Activated CD8-positive, alpha-beta T cell treated with anti-CD3 and anti-CD28 coated beads, Interleukin-2, amount 10 ng/mL, durations not matched to agents 7 days and 5 days (primary cell): ENCODE measurements at places on chromosomes 16 and 17.

GRCh38 chr16:50457423-50457822, 88.6 kb upstream of the BRD7 start:
- peaks cover 8% of the 10 kb centered on the region for H3K4me1 ChIP-seq
- no peak overlapping the region for H3K27ac ChIP-seq
- no peaks in the 10 kb centered on the region for H3K36me3 ChIP-seq
- no peak overlapping the region for H3K4me3 ChIP-seq

- peak overlapping the region; percentile 90 for H3K27ac ChIP-seq
- no peaks in the 10 kb centered on the region for H3K36me3 ChIP-seq
- DNase-seq, result peak; percentile 48
- peaks cover 57% of the 10 kb centered on the region for H3K4me1 ChIP-seq
These were observed 52.8 kb upstream of the TOB1 start for GRCh38 chr17:50918933-50919296.

- no peaks in the 10 kb centered on the region for H3K27me3 ChIP-seq
- H3K4me1 ChIP-seq, result peaks cover 41% of the 10 kb centered on the region
- H3K36me3 ChIP-seq, result peaks cover 11% of the 10 kb centered on the region
- H3K27ac ChIP-seq, result peak overlapping the region; percentile 95
- peak overlapping the region; percentile 89 for H3K4me3 ChIP-seq
- DNase-seq, result no peak
These were observed 28.8 kb upstream of the ST6GALNAC1 start for GRCh38 chr17:76672270-76672851.

- H3K27me3 ChIP-seq, result no peaks in the 10 kb centered on the region
- H3K36me3 ChIP-seq, result peaks cover 40% of the 10 kb centered on the region
- no peak overlapping the region for H3K27ac ChIP-seq
These were observed 24.4 kb downstream of the MIS12 start for GRCh38 chr17:5510771-5511170.

GRCh38 chr17:33451221-33451620, 158.1 kb upstream of the ASIC2 start:
- no peaks in the 10 kb centered on the region for H3K36me3 ChIP-seq
- no peak for DNase-seq
- H3K27me3 ChIP-seq, result no peaks in the 10 kb centered on the region
- H3K4me1 ChIP-seq, result no peaks in the 10 kb centered on the region
- no peak overlapping the region for H3K4me3 ChIP-seq

GRCh38 chr17:50683434-50684287, 24.1 kb downstream of the ANKRD40 start:
- peaks cover 6% of the 10 kb centered on the region for H3K4me1 ChIP-seq
- no peaks in the 10 kb centered on the region for H3K36me3 ChIP-seq
- H3K4me3 ChIP-seq, result no peak overlapping the region
- H3K27me3 ChIP-seq, result peaks cover 27% of the 10 kb centered on the region

DNA sequence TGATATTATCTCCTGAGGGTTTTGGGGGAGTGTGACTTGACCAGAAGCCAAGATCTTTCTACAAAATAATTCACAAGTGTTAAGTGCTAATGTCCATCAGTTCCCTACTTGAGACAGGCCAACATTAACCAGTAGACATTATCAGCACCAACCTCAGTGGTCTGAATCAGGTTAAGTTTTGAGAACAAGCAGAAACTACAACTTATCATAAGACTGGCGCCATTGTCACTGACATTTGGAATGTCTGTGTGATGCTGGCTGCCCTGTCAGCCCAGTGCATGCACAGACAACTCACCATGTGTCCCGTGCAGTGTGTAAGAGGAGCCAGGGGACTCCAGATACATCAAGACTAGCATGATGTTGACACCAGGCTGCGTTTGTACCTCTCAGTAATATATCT, 76.8 kb downstream of the CCDC182 start:
- H3K4me1 ChIP-seq, result peaks cover 65% of the 10 kb centered on the region
- no peak overlapping the region for H3K27ac ChIP-seq
- H3K36me3 ChIP-seq, result peaks cover 29% of the 10 kb centered on the region
- H3K4me3 ChIP-seq, result no peak overlapping the region
- no peaks in the 10 kb centered on the region for H3K27me3 ChIP-seq
- DNase-seq, result no peak

DNA sequence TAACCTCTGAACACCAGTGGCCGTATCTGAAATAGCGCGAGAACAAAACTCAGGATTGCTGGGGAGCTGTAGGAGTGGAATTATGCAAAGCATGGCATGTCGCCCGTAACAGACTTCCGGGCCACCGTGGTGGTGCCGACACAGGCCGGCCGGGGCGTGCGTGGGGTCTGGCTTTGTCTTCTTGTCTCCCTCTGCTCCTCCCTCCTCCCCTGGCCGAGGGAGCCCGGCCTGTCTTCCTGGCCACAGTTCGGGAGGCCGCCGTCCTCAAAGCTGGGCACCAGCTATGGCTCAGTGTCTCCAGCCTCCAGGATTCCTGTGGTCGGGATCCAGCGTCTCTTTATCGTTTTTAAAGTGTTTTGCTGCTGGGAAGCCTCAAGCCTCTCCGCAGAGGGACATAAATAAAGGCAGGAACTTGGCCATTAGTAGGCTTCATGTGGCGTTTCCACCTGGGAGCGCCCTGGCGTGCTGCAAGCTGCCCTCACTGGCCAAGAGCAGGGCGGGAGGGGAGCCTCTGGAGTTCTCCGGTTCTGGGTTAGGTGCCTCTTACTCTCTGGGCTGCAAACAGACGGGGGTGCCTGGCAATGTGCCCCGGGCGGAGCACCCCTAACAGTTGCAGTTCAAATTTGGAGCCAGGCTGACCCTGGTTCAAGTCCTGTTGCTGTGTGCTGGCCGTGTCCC, 22.0 kb upstream of the NPTX1 start:
- no peak overlapping the region for H3K27ac ChIP-seq
- no peaks in the 10 kb centered on the region for H3K36me3 ChIP-seq
- H3K4me1 ChIP-seq, result peaks cover 10% of the 10 kb centered on the region
- no peak for DNase-seq

DNA sequence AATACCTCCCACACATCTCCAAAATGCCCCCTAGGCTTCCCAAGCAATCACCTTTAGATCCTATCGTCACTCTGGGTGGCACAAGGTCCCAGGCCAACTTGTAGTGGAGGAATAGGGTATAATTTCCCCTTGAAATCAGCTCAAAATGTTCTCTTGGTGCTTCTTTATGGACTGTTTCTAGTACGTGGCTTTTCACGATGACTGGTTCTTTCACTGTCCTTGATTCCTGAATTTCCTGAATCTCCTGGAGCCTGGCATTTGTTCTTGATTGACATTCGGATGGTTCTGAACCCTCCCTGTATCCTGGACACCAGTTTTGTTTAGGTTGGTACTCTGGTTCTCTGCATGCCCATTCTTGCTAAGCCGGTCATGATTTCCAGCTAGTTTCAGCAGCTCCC, 6.9 kb upstream of the VPS53 start:
- no peak overlapping the region for H3K4me3 ChIP-seq
- H3K36me3 ChIP-seq, result no peaks in the 10 kb centered on the region
- DNase-seq, result no peak
- no peaks in the 10 kb centered on the region for H3K4me1 ChIP-seq

DNA sequence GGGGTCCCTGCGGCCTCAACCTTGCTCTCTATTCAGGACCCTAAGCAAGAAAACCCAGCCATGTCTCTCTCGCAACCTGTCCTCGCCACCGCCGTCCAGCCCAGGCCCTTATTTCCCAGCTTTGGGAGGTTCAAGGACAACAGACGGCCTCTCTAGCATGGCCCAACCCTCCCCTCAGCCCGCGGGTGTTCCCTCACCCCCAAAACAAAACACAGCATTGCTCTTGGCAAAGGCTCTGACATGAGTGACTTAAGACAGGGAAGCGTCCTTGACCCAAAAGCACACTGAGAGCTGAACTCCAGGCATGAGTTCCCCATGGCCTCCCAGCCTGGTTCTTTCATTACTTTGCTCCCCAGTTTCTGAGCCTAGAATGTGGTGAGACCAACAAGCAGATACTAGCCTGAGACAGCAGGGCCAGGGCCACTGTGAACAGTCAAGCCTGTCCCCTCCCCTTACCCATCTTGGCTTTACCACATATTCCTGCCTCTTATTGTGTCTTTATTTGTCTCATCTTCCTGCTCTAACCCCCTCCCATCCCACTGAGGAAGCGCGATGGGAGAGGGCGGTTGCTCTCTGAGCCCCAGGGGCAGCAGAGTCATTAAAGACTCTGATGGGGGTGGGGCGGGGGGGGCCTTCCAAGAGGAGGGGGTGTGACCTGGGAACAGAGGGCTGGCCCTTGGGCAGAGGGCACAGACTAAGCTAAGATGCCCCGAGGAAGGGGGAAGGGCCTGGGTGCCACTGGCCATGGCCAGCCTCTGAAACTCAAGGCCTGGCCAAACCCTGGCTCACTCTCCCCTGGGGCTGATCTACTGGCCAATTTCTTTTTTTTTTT, 11.8 kb downstream of the SREBF1 start:
- H3K27me3 ChIP-seq, result no peaks in the 10 kb centered on the region
- peak overlapping the region; percentile 78 for H3K4me3 ChIP-seq
- H3K36me3 ChIP-seq, result peaks cover 49% of the 10 kb centered on the region
- H3K4me1 ChIP-seq, result peaks cover 88% of the 10 kb centered on the region
- H3K27ac ChIP-seq, result peak overlapping the region; percentile 91

GRCh38 chr17:41307647-41308046, 1.5 kb downstream of the KRTAP16-1 start:
- peak overlapping the region; percentile 90 for H3K27ac ChIP-seq
- H3K27me3 ChIP-seq, result no peaks in the 10 kb centered on the region
- H3K4me1 ChIP-seq, result peaks cover 42% of the 10 kb centered on the region
- H3K4me3 ChIP-seq, result no peak overlapping the region

DNA sequence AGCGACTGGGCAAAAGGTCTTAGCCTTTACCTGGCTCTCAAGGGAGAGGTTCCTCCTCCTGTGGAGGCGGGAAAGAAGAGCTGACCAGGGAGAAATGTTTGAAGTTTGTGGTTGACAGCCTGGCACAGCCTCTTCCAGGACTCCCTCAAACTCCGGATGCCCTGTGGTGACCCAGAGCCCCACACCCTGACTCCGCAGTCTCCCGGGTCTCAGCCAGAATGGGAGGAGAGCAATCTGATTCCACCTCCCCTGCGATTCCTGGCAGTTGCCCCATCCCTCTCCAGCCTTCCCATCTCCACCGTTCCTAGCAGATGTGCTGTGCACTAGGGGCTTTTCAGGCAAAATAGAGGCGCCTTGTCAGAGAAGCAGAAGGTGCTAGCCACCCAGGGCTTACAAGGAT, 5.5 kb upstream of the DNAI2 start:
- no peak overlapping the region for H3K27ac ChIP-seq
- no peaks in the 10 kb centered on the region for H3K36me3 ChIP-seq
- no peak for DNase-seq
- peaks cover 4% of the 10 kb centered on the region for H3K4me1 ChIP-seq

DNA sequence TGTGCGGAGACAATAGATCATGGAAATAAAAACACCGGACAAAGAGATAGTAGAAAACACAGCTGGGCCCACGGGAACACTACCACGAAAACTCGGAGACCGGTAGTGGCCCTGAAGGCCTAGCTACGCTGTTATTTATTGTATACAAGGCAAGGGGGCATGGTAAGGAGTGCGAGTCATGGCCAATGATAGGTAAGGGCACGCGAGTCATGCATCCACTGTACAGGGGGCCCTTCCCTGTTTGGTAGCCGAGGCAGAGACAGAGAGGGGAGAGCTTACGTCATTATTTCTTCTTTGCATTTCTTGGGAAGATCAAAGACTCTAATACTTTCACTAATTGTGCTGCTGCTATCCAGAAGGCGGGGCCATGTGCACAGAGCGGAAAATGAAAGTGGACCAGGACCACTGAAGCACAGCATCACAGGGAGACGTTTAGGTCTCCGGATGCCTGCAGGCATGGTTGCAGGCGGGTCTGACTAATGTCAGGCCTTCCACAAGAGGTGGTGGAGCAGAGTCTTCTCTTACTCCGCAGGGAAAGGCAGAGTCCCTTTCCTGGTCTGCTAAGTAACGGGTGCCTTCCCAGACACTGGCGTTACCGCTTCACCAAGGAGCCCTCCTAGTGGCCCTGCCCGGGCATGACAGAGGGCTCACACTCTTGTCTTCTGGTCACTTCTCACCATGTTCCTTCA, 74.4 kb upstream of the ARL4D start:
- no peak for DNase-seq
- no peaks in the 10 kb centered on the region for H3K4me1 ChIP-seq
- H3K4me3 ChIP-seq, result no peak overlapping the region
- H3K27me3 ChIP-seq, result peaks cover 23% of the 10 kb centered on the region
- peaks cover 4% of the 10 kb centered on the region for H3K36me3 ChIP-seq

- DNase-seq, result no peak
- H3K36me3 ChIP-seq, result no peaks in the 10 kb centered on the region
- no peaks in the 10 kb centered on the region for H3K4me1 ChIP-seq
- no peak overlapping the region for H3K27ac ChIP-seq
- peaks cover 4% of the 10 kb centered on the region for H3K27me3 ChIP-seq
These were observed 52.9 kb upstream of the MAF start for GRCh38 chr16:79653373-79653891.

DNA sequence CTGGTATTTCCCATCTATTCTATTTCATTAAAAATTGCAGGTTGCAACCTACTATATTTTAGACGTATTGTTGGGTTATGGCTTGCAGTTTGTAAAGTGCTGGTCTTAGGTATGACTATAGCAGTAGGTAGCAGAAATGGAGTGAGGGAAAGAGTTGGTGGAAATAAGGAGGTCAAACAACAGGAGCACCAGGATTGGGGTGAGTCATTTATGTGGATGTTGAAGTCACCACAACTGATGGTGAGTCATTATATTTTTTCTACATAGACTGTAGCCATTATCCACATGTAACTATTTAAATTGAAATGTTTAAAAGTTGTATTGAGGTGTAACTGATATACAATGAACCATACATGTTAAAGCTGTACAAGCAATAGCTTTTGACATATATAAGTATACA, 25.0 kb upstream of the HS3ST3A1 start:
- no peak overlapping the region for H3K4me3 ChIP-seq
- no peak overlapping the region for H3K27ac ChIP-seq
- H3K27me3 ChIP-seq, result peaks cover 9% of the 10 kb centered on the region
- H3K4me1 ChIP-seq, result no peaks in the 10 kb centered on the region
- DNase-seq, result no peak

- peaks cover 18% of the 10 kb centered on the region for H3K4me1 ChIP-seq
- no peak for DNase-seq
- peak overlapping the region; percentile 62 for H3K4me3 ChIP-seq
- H3K36me3 ChIP-seq, result no peaks in the 10 kb centered on the region
These were observed 1.5 kb downstream of the CPNE2 start for GRCh38 chr16:57093666-57094564.

- H3K27me3 ChIP-seq, result peaks cover 31% of the 10 kb centered on the region
- no peak within 1 kb of the TSS for H3K27ac ChIP-seq
- H3K4me3 ChIP-seq, result peak within 1 kb of the TSS; percentile 69
- peaks cover 16% of the 10 kb centered on the region for H3K4me1 ChIP-seq
- DNase-seq, result peak; percentile 90
These were observed at the start of gene NXN for GRCh38 chr17:979539-980405. NXN (minus strand) TSS chr17:979776.

- no peaks in the 10 kb centered on the region for H3K36me3 ChIP-seq
- no peaks in the 10 kb centered on the region for H3K27me3 ChIP-seq
- H3K4me1 ChIP-seq, result peaks cover 2% of the 10 kb centered on the region
- no peak overlapping the region for H3K27ac ChIP-seq
- H3K4me3 ChIP-seq, result no peak overlapping the region
These were observed 27.5 kb downstream of the AXIN2 start for GRCh38 chr17:65533852-65534457.

- no peaks in the 10 kb centered on the region for H3K27me3 ChIP-seq
- H3K36me3 ChIP-seq, result peaks cover 11% of the 10 kb centered on the region
- peaks cover 21% of the 10 kb centered on the region for H3K4me1 ChIP-seq
- DNase-seq, result no peak
- H3K27ac ChIP-seq, result no peak overlapping the region
These were observed 17.5 kb downstream of the ABHD15 start for GRCh38 chr17:29549177-29549923.
